ENCODE measurements at places on chromosomes 7 and 10.

DNA sequence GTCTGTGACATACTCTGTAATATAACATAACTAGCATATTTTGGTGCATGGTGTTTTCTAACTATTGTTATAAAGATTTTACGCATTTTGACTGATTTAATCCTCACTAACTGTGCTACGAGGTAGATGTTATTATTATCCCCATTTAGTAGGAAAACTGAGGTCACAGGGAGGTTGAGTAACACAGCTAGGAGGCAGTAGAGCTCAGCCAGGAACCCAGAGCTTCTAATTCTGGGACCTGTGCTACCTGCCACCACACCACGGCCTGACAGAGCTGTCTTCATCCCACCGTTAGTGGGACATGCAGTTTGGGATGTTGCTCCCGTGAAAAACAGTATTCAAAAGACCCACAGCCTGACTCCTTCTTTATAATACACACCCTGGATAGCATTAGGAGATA is 962.5 kb downstream of the CNTNAP2 start:
- DNase-seq = no peak

DNA sequence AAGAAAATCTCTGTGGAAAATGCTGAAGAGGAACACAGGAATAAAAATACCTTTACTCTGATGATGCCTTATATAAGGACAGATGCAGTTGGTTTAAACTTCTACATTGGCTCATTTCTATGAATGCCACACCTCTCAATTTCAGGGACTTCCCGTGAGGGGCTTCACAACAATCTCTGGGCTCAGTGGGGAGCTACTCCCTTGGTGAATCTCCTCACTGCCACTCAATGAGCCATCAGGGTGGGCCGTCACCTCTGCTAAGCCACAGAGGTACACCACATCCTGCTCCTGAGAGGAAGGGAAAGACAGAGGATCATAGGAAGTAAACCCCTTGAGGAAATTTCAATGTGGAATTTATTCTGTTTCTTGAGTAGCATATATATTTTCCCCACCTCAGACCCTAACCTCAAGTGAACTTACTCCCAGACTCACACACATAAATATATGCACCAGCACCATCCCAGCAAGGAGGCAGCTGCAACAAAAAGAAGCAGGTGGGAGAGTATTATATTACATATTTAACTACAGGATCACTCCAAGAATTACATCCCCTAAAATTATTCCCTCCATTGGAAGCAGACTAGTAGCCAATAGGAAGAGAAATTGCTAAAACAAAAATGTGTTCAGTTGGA is 63.3 kb upstream of the PRSS1 start:
- DNase-seq = no peak

- DNase-seq = no peak
Observed at GRCh38 chr10:15122477-15123030, 25.4 kb downstream of the RPP38 start.

GRCh38 chr10:22733992-22734391 is 19.6 kb upstream of the PIP4K2A start:
- DNase-seq = no peak

GRCh38 chr10:31650010-31650409 is 278.6 kb downstream of the ARHGAP12 start:
- DNase-seq = no peak

- DNase-seq = no peak
Observed at GRCh38 chr10:77944519-77944918, 18.0 kb upstream of the DLG5 start.

DNA sequence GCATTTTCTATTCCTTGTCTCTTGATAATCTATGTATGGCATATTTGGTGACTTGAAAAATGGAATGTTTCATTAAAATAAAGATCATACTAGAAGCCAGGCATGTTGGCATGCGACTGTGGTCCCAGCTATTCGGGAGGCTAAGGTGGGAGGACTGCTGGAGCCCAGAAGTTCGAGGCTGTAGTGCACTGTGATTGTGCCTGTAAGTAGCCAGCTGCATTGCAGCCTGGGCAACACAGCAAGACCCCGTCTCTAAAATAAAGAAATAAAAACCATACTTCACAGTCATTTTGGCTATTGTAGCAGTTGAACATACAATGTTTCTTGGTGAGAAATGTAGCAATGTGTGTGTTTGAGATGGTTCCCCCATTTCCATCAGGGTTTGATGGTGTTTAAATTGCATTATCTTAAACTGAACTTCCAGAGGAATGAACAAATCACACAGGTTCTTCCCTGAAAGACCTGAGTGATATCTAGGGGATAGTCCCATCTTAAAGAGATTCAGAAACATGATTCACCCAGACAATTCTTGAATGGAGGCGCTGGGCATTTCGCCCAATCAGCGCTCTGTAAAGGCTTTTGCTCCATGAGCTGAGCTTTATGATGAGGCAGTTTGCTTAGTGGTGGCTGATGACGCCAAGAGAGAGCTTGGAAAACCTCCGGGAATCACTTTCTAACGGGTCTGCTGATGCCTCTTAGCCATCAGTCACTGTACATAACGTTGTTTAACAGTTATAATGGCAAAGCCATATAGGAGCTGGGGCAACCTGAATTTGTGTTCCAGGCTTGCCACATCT is 19.4 kb upstream of the BTBD16 start:
- no peak for DNase-seq

DNA sequence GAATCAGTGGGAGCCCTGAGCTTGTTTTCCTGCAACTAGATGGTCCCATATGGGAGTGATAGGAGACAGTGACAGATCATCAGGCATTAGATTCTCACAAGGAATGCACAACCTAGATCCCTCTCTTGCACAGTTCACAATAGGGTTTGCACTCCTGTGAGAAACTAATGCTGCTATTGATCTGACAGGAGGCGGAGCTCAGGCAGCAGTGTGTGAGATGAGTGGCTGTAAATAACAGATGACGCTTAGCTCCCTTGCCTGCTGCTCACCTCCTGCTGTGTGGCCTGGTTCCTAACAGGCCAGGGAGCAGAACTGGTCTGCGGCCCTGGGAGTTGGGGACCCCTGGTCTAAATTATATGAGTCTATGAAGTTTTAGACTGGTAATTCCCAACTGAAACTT is 3.9 kb downstream of the MIOS start:
- DNase-seq = no peak

DNA sequence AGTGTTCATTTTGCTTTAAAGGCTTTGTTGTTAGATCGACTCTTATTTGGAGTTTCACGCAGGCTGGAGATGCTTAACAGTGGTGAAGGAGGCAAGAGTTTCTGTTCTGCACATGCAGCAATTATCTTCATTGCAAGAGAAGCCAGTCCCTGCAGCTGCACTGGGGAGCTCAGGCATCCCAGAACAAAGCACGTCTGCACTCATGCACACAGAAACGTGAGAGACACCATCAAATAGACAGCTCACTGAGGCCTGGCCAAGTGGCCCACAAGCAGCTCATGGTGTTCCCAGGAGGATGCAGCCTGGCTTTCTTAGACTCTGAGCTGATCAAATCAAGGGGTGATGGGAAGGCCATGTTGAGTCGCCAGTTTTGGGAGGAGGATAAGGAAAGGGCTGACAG is 246.1 kb downstream of the CREB5 start:
- no peak for DNase-seq

DNA sequence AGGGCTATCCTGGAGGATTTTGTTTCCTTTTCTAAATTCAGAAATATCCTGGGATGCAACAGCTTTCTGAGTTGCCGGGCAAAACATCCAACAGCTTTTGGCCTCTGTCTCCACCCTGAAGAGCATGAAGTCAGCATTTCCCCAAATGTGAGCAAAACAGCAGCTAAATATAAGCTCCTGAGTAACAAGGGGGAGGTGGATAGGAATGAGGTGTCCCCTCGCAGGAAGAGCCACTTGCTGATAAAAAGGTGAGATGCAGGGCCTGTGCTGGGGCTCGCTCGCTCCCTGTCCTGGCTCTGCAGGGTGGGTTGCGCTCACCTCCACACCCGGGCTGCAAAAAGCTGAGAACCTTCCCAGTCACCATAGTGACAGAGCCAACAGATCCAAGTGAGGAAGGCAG is 264.3 kb downstream of the ZEB1 start:
- DNase-seq = no peak

DNA sequence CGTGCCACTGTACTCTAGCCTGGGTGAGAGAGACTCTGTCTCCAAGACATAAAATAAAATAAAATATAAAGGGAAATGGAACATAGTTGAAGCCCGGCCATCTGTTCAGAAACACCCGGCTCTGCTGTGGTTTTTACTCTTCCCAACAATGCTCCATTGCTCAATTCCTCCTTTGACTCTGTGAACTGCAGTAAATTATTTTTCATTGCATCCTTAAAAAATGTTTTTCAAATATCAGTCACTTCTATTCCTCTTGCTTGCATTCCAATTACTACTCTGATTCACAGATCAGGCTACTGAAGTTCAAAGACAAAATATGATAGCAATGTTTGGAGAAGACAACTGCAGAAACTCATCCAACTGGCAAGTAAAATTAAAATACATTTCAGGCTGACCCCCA is 983.0 kb downstream of the SORCS1 start:
- no peak for DNase-seq

DNA sequence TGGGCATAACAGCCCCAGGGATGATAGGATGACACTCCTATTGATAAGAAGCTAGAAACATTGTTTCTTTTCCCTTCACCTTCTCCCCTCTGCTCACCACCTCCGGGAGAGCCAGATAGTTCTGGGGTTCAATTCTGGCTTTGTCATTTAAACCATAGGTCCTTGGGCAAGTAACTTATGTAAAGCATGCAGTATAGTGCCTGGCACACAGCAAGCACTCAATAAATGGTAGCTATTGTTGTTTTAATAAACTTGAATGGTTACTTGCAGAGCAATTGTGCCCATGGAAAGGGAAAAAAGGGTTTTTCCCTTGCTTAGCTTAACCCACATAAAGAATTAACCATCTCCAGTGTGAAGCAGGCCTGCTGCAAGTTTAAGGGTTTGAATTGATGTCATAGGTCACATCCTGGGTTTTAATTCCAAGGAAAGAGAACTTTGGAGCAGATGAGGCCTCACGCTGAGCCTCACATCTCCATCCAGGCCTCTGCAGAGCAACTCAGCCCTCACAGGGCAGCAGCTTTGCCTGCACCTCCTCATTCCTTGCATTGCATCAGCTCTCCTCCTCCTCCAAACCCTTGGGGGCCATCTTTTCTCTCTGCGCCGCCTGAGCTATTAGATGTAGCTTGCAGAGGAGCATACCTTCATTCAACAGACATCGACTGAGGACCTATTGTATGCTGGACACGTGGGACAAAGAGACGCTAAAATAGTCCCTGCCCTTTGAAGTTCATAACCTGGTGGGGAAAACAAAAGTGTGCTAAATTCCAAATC is 22.9 kb downstream of the ZNF775 start:
- no peak for DNase-seq

DNA sequence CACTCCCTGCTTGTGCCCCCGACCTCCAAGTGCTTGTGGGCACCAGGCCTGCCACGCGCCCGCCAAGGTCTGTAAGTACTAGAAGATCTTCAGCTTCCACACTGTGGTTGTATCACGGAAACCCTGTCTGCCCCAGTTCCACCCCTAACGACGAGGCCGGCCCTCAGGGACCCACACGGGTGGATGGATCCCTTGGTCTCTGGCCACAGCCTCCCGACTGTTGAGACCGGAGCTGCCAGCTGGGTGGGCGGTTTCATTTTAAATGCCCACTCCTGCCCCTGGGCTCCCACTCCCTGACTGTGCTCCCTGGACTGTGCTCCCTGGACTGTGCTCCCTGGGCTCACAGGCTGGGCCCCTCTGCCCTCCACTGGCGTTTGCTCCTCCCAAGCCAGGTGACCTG is 50.1 kb downstream of the DPYSL4 start:
- no peak for DNase-seq

GRCh38 chr10:93790439-93790838 is 32.7 kb downstream of the LGI1 start:
- DNase-seq = no peak

DNA sequence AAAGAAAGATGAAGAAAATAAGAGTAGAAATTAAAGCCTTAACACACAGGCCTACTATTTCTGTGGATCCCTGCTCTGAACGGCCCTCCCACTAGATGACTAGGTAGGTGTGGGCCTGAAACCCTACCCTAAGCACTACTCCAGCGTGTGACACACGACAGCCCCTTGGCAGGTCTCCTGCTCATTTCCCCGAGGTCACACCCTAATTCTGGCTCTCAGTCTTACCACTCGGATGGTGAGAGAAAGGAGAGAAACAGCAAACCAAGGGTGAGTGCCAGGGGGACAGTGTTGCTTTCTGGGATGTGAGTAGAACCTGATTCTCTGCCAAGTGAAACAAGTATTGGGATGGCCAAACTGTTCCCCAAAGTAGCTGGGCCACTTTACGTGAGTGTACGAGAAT is 12.1 kb downstream of the GALNTL5 start:
- no peak for DNase-seq

Data from stimulated activated CD4-positive, alpha-beta T cell treated with anti-CD3 and anti-CD28 coated beads, Interleukin-4, amount 100 ng/mL, for 24 hours (primary cell).